ENCODE measurements at places on chromosomes 1 and 21. TPM values are rescaled to one million over a fixed set of nuclear protein-coding genes. Genes with fewer than 3 reads are reported as not detected.

Gene KRTAP12-2
- not detected for total RNA-seq

Gene XCL1
- not detected for total RNA-seq

Gene DNAI4
- 10.3 TPM for total RNA-seq

Gene CNR2
- total RNA-seq, result not detected

Gene OR14K1
- not detected for total RNA-seq

Measured in right atrium auricular region (tissue), 2 donors.